Left cardiac atrium (tissue), 4 donors: ENCODE measurements at places on chromosomes 11 and 22. TPM values are rescaled to one million over a fixed set of nuclear protein-coding genes. Genes with fewer than 3 reads are reported as not detected.

- DNase-seq: no peak
Observed at GRCh38 chr22:48320048-48320682, 1507.5 kb downstream of the BRD1 start.

TMEM191C gene
- total RNA-seq: 0.82 TPM

DNA sequence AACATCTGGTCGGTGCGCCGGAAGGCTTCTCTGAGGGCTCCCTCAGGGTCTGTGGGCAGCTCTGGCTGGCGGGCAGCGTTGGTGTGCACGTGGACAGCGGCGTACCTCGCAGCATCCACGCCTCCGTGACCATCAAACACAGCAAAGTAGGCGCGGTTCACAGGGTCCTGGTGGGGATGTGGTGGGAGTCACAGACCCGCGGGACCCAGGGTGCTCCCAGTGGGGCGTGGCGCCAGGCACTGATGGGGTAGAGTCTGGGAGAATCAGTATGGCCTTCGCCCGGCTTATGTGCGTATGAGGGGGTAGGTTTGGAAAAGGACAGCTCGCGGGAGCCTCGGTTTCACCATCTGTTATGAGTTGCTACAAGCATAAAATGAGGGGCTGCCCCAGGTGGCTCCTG, 19.2 kb downstream of the PPM1F start:
- no peak for DNase-seq

GRCh38 chr11:13701506-13701905, 33.0 kb downstream of the FAR1 start:
- DNase-seq: no peak

GRCh38 chr11:111347002-111347722, 31.9 kb downstream of the POU2AF1 start:
- no peak for DNase-seq

- DNase-seq: no peak
Observed at GRCh38 chr11:15112131-15112541, 2.6 kb upstream of the INSC start.

- DNase-seq: no peak
Observed at GRCh38 chr11:121544956-121545355, 92.2 kb upstream of the SORL1-AS1 start.

DNA sequence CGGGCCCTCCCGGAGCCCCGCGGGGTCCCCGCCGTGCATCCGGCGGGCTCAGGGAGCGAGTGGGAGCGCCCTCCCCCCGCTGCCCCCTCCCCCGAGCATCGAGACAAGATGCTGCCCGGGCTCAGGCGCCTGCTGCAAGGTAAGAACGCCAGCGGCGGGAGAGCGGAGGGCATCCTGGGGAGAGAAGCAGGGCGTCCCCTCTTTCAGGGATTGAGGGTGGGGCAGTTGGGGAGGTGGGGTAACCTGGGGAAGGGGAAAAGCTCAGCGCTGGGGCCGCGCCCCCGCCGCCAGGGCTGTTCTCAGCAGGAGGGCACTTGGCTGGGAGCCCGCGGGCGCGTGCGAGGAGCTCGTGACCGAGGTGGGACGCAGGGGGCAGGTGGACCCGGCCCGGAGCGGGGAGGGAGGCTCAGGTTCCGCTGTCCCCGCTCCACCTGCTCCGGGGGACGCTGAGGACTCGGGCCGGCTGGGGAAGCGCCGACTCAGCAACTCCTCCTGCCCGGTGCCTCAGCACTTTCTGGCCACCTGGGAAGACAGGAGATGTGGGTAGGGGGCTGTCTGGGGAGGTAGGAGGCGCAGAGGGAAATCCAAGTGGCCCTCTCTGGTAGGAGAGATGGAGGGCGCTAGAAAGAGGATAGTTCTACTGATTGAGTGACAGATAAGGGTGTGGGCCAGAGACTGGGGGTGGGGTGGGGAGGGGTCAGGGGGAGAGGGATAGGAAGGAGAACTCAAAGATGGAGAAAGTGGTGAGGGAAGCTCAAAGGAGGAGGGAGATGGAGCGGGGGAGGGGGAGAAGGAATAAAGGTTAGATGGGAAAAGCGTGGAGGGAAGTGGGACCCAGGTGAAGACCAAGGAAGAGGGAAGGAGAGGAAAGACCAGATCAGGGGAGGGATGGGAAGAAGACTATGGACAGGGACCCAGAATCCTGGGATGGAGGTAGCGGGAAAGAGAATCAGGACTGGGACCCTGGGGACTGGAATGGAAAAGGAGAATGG, 726 bp downstream of the RTN4RL2 start:
- DNase-seq: no peak

GRCh38 chr11:47992959-47993820, 12.8 kb downstream of the PTPRJ start:
- DNase-seq: no peak

DNA sequence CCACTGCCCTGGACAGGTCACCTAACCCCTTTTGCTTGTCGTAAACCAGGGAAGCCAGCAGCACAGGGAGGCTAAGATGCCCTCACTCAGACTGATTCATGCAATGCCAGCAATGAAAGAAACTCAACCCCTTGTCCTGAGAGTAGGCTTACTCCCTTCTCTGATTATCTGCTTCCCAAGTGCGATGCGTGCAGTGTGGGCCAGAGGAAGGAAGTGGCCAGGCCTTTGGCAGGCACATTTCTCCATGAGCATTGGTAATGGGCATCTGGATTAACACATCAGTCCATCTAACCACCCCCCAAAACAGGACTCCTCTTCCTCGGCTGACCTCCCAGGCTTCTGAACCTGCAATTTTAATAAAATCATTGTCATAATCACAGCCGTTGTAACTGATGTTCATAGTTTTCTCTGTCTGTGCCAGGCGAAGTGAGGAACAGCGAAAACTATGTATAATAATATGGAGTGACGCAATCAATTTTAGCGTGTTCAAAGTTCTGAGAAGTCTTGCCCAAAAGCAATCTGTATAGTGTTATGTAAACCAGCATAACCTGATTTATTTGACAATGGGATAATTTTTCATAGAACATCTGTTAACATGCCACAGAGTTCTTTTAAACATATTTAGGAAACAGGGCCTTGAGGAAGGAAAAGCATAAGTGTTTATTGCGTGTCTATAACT, 33.9 kb downstream of the TST start:
- no peak for DNase-seq

MMP7 gene
- not detected for total RNA-seq

- peak; percentile 90 for DNase-seq
Observed at GRCh38 chr11:1382831-1383607, 6.7 kb upstream of the BRSK2 start.

RASD2 gene
- total RNA-seq: 4.0 TPM

GRCh38 chr11:84420271-84420670, 1134.1 kb upstream of the CCDC90B start:
- no peak for DNase-seq

GRCh38 chr11:110199184-110199981, 97.0 kb downstream of the RDX start:
- DNase-seq: no peak

- peak; percentile 67 for DNase-seq
Observed at GRCh38 chr22:39233710-39234471, 10.9 kb downstream of the PDGFB start.

DNA sequence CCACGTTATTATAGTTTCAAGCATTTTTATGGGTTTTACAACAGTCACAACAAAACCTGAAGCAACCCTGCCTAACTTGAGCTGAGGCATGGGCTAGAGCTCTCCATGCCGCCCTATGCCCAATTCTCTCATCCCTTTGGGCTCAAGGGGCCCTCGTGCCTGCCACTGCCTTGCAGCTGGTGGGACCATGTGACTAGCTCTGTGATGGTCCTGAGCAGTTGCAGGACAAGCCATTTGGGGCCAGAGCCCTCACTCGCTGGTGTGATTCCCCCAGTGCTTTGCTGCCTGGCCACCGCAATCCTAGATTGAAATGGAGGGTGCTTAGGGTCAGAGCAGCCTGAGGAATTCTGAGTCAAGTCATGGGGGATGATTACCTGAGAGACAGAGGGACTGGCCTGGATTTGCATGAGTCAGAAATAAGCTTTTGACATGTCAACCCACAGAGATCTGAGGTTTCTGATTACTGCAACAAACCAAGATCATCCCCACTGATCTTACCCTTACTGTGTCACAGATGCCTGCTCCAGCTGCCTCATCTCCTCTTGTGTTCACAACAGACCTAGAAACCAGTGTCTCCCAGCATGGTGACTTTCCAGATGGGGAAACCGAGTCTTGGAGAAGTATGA, 323.7 kb downstream of the BRD1 start:
- no peak for DNase-seq

DNA sequence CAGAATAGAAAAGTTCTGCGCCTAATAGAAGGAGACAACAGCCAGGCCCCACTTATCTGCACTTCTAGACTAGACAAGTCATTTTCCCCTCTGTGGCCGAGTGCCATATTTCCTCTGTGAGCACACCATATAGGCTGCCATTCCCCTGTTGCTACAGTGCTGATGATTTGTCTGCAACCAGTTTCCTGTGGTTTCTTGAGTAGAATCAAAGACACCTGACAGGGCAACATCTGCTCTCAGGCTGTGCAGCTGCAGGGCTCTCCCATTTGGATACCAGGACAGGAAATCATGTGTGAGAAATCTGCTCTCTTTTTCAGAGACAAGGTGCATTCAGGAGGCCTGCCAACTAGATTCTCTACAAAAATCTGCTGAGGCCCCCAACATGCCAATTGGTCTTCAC, 879.3 kb downstream of the DLG2 start:
- no peak for DNase-seq

MS4A4E gene
- total RNA-seq: 3.1 TPM

GRCh38 chr22:28207281-28208030, 288.4 kb upstream of the PITPNB start:
- no peak for DNase-seq

OR8A1 gene
- not detected for total RNA-seq

DNA sequence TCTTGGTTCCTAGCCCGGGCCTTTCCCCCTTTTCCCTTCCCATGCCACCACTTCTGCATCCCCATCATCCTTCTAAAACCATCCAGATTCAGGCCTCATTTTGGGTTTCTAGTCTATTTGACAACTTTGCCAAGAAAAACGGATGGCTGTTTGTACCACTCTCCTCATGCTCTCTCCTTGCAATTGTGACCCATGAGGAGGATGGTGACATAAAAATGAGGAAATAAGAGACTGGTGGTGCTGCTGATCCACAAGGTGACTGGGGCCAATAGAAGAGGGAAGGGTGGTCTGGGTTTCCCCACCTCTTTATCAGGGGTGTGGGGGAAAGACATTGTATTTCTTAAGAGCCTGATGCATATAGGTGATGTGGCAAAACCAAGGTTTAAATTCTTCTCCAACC, 1.0 kb downstream of the MS4A4A start:
- DNase-seq: no peak

GRCh38 chr11:35617687-35618496, at the start of gene FJX1:
Gene FJX1 (plus strand): TSS chr11:35618460. CDS start chr11:35618637, 177 bp downstream.
- DNase-seq: peak; percentile 78

GRCh38 chr11:12388939-12389670, 11.7 kb downstream of the PARVA start:
- DNase-seq: no peak

GNAZ gene
- 2.6 TPM for total RNA-seq

GRCh38 chr11:118635237-118635591, 27.8 kb downstream of the PHLDB1 start:
- no peak for DNase-seq

GRCh38 chr11:134661660-134662059, 249.6 kb upstream of the B3GAT1 start:
- DNase-seq: no peak

SLC17A6 gene
- not detected for total RNA-seq
